ENCODE measurements at places on chromosomes 3 and 15.

- H3K36me3 ChIP-seq, result no peaks in the 10 kb centered on the region
- no peak overlapping the region for H3K27ac ChIP-seq
- DNase-seq, result no peak
Observed at GRCh38 chr3:64028754-64029153, 5.5 kb upstream of the PSMD6 start.

DNA sequence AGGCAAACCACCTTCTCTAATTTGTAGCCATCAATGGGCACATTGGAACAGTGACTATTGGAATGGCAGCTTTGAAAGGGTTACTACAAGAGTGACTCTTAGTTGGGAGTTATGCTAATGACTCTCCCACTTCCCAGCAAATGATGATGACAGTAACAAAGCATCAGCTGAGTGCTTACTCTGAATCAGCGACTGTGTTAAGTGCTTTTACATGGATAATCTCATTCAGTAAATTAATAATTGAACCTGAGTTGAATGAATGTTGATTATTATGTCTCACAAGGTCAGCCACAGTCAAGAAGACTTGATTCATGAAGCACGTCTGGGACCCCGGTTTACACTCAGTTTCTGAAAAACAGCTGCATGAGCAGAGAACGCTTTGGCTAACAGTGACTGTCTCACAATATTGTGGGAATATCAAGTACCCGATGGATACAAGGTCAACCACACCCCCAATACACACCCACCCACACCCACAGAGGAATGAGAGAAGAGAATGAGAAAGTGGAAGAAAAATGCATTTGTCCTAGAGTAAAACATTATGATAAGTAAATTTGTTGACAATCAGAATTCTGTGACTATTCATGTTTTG, 242.0 kb upstream of the FEZF2 start:
- no peak overlapping the region for H3K4me3 ChIP-seq
- no peaks in the 10 kb centered on the region for H3K36me3 ChIP-seq
- no peaks in the 10 kb centered on the region for H3K4me1 ChIP-seq

DNA sequence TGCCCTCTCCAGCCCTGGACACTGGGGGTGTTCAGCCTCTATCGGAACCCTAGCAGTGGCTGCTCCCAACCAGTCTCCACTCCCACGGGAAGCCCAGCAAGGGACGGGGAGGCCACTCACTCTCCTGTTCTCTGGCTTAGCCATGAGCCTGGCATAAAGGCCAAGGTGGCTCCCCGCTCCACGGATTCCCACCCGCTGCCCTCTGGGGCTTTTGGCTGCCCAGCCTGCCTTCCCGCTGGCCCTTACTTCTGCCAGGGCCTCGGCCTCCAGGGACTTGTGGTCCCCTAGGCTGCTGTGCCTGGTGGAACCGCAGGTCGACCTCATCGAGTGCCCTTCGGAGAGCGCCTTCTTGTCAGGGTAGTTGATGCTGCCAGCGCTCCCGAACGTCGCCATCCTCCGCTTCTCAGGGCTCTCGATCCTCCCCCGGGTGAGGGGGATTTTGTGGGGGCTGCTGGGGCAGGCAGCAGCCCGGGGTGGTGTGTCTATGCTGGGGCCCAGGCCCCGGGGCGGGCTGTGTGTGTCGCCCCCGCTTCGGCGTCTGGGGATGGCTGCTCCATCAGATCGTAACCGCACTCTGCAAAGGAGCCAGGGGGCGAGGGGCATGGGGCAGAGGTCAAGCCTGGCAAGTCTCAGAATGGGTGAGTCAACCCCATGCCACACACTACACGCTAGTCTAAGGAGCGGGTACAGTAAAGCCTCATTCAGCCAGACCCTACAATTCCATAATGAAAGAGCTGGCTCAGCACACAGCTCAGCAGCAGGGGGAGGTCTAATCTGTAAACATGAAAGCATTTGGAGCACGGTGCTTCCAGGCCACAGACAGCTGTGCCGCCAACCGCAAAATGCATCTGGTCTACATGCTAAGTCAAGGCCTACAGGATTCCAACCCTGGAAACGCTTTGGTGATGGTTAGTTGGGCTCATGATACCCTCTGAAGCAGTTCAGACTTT, 27.3 kb upstream of the RAD18 start:
- H3K36me3 ChIP-seq, result no peaks in the 10 kb centered on the region
- H3K4me1 ChIP-seq, result peaks cover 5% of the 10 kb centered on the region
- DNase-seq, result no peak

DNA sequence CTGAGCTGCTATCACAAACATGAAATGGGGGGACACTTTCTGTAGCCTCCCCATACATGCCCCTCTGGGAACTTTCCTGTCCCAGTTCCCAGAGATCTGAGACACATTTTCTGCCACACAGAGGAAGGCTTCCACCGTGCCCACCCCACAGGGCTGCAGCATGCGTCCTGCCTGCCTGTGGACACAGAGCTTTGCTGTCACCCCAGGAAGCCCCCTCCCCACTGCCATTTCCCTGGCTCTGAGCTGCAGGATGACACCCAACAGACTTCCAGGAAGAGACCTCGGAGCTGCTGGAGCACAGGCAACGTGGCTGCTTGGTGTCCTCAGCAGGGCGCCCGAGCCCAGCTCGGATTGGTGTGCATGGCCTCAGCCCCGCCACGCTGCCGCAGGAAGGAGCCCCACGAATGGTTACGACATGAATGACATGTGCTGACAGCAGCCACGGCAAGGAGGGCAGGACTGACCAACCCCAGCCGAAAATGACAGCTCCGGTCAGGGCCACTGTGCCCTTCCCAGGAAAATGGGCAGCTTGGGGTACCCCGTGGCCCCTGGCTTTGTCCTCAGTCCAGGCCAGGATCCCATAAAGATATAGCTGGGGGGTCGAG, 81.3 kb downstream of the VGLL4 start:
- H3K27ac ChIP-seq, result no peak overlapping the region
- no peak overlapping the region for H3K4me3 ChIP-seq
- H3K36me3 ChIP-seq, result peaks cover 54% of the 10 kb centered on the region
- H3K27me3 ChIP-seq, result no peaks in the 10 kb centered on the region

DNA sequence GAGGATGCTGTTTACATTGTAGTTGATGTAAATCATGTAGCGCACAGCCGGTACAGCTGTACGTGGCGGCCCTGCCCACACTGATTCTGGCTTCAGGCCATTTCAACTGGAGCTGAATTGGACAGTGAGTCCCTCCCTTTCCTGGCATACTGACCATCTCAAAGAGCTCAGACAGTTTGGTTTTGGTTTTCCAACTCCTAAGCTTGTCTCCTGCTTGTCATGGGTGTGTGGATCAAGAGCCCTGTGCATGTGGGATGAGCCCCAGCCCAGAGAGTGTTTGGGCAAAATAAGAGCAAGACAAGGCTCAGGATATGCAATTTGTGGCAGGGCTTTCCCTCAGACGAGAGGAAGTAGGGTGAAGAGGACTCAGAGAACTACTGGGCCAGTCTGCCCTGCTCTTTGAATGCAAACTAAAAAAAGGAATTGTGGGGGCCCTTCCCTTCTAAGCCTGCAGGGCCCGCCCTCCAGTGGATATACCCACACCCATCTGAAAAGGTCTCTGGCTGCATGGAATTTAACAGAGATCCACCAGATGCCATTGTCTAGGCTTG, 13.3 kb downstream of the ITGA11 start:
- no peaks in the 10 kb centered on the region for H3K27me3 ChIP-seq
- no peaks in the 10 kb centered on the region for H3K4me1 ChIP-seq
- H3K4me3 ChIP-seq, result no peak overlapping the region
- H3K36me3 ChIP-seq, result no peaks in the 10 kb centered on the region
- no peak overlapping the region for H3K27ac ChIP-seq

DNA sequence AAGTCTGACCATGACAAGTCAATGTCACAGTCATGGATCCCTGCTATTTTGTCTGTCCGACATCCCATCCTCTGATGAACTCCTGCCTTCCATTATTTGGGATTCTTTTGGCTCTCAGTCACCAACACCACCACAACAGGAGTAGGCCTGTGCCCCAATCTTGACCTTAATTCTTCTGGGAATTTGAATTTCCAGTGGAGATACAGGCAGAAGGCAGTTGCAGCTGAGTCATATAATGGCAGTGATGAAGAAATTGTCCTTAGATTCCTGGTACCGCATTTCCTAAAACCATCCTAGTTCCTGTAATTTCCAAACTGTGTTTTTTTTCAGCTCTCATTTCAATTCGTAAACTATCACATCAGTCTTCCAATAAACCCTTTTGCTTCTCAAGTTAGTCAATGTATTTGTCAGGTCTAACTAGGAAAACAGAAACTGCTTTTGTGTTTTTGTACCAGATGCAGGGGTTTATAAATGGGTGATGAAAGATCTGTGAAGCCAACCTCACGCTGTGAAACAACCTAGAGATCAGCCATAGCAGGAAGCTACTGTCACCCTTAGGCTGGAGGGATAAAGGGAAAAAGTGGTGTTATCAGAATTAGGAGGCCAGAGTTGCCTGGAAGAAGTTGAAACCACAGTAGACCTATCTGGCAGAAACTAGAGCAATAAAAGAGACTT, 126.3 kb upstream of the TMEM108 start:
- no peak overlapping the region for H3K27ac ChIP-seq
- no peaks in the 10 kb centered on the region for H3K36me3 ChIP-seq
- no peak for DNase-seq
- no peaks in the 10 kb centered on the region for H3K4me1 ChIP-seq

DNA sequence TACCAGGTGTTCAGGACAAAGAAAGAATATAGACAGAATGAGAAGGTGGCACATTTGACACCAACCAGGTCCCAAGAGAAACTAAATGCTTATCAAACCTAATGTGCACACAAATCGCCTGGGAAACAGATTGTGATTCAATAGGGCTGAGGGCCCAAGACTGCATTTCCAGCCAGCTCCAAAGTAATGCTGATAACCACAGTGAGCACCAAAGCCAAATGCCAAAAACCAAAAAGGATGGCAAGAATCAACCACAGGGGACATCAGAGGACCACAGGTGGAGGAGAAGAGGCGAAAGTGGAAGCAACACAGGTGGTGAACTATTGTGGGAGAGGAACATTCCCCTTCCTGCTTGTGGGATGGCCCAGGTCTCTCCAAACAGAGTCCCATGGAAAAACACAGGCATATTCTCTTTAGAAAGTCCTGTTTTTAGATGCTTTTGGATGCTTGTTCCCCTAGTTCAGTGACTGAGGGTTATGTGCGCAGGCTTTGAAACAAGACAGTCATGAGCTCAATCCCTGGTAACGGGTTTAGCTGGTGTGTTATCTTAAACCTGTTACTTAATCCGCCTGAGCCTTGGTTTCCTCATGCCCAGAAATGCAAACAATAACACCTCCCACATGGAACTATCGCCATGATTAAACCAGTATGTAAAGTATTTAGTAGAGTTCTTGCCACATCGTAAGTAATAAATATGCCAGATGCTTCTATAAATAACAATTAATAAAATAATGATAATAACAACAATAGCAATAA, 241.7 kb downstream of the ATP8B4 start:
- no peak overlapping the region for H3K4me3 ChIP-seq
- H3K27ac ChIP-seq, result no peak overlapping the region
- peaks cover 37% of the 10 kb centered on the region for H3K36me3 ChIP-seq
- no peaks in the 10 kb centered on the region for H3K4me1 ChIP-seq
- DNase-seq, result no peak
- H3K27me3 ChIP-seq, result no peaks in the 10 kb centered on the region
